ENCODE measurements at places on chromosomes 1 and 21.

DNA sequence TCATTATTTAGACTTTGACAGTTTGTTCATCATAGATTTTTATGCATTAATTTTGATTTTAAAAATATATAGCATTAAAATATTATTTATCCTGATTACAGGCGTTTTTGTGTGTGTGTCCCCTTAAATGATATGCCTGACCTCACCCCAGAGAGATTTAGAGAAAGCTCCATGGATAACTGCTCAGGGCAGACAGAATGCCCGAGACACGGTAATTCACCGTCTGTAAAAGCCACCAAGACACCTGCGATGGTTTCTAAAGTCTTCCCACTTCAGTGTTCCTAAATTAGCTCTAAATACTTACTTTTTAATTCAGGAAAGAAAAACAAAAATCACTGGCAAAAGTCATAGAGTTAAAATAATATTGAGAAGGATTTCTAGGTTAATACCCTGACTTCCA is 350.6 kb upstream of the RUNX1 start:
- no peak for DNase-seq

DNA sequence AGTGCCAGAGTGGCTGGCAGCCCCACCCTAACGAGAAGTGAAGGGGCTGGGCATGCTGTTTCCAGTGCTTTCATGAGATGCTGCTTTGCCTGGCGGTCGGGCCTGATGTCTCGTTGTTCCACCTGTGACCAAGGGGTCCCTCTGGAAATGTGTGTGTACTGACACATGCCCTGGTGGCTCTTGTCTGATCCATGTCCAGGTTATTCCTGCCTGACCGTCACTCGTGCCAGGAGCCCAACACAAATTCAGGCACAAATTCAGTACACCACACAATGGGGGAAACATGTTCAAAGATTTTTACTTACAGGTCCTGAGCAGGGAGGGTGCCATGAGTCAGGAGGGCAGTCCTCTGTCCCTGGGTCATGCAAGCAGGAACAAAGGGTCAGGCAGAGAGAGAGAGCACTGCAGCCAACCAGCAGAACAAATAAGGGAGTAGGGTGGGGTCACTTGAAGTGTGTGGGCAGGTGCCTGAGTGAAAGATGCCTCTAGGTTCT is 76.3 kb downstream of the ADARB1 start:
- no peak for DNase-seq

DNA sequence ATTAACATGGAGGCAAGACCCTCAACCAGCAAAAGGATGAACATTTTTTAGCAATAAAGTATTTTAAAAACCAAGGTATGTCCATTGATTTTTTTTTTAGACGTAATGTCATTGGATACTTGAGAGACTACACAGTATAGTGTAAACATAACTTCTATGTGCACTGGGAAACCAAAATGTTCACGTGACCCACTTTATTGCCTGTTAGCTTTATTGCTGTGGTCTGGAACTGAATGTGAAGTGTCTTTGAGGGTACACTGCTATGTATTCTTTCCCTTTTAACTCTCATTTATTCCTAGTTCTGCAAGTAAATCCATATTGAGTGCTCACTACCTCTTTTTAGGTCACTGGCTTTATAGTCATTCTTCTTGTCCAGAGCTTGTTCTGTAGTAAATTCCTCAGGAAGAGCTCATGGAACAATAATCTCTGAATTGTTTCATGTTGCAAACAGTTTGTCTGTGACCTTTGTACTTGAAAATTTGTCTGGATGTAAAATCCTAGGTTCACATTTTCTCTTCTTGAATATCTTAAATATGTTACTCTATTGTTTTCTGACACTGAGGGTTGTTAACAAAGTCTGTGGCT is 20.6 kb downstream of the ABCD3 start:
- DNase-seq, result no peak

DNA sequence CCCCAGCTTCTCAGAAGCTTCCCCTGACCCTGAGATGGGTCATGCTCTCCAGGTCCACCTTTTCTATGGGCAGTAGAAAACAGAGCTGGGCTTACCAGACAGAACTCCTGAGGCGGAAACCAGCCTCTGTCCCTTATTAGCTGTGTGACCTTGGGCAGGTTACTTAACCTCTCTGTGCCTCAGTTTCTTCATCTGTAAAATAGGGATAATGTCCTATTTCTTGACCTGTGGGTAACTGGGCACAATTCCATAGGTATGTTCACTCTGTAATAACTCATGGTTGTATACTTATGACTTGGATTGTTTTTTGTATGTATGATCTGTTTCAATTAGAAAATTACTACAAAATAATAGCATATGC is 57.1 kb upstream of the EDN2 start:
- no peak for DNase-seq

DNA sequence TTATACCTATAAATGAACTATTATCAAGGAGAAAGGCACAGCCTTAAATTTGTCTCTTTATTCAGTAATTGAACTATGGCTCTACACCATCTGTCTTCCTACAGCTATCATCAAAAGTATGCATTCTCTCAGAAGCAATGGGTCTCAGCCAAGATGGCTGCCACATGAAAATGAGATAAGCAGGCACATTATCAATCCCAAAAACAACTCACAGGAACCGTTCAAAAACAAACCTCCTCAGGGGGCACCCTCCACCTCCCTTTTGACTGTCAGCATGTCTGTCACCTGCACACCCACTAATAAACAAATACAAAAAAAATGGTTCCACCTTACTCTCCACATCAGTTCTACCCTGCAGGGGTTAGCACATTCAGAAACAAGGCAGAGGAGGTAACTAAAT is 23.6 kb downstream of the KIAA0319L start:
- DNase-seq, result no peak

DNA sequence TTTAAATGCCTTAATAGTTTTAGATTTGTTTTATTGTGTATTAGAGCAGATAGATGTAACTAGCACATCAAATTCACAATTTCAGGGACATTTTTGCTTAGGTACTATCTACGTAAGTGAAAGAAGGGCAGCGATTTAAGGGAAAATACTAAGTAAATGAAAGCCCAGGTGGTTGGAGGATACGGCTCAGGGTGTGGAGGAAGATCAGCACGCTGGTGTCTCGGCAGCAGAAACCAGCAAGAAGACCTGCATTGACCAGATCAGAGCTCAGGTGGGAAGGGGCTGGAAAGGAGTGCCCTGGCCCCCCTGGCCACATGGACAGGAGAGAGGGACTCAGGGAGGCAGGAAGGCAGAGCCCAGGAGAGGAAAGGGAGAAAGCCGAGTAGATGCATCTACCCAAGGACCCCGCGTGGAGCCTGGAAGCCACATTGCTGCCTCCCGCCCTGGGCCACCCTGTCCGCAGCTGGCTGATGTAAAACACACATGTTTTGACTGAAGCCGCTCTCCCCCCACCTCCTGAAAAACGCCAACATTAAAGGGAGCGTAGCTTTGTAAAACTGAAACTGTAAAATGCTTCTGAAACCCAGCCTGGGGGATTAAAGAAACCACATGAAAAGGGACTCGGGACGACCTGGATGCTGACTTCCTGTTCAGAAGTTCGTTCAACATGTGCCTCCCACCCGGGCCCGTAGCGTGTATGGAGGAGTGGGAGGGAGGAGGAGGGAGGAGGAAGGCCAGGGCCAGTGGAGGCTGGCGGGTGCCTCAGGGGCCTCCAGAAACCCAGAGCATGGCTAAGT is 72.6 kb upstream of the TARDBP start:
- no peak for DNase-seq

GRCh38 chr1:218674280-218674773 is 329.2 kb downstream of the TGFB2 start:
- peak; percentile 54 for DNase-seq

GRCh38 chr1:212774584-212774983 is 17.0 kb downstream of the NSL1 start:
- no peak for DNase-seq
